ENCODE measurements at places on chromosomes 11 and 22.
A peak's percentile ranks its signal among the peaks of the same experiment; 100 is the strongest.

GRCh38 chr11:103897160-103897936 is 139.1 kb upstream of the DDI1 start:
- peak; percentile 23 for DNase-seq

DNA sequence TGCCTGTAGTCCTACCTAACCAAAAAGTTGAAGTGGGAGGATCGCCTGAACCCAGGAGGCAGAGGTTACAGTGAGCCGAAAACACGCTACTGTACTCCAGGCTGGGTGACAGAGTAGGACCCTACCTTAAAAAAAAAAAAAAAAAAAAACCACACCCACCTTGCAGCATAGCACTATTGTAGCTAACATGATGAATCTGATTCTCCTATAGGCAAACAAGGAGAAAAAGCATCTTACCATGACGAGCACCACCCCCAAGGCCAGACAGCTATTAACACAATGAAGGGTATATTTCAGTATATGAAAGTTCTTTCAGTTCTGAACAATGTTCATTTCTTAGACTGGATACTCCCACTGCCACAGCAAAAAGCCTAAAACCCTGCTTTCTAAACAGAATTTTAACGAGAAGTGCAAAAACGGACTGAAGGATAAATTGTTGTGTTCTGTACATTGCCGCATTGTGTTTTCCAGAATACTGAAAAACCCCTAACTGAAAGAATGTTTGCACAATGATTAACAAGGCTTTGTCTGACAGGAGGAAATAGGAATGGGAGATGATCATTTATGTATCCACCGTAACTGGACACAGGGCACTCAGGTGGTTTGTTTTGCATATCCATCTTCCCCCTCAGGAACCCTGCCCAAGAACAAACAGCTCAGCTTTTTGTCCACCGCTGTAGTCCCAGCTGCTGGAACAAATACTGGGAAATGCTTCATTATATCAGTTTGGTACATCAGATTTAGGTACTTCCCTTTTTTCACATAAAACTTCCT is 8.9 kb downstream of the PISD start:
- no peak for DNase-seq

DNA sequence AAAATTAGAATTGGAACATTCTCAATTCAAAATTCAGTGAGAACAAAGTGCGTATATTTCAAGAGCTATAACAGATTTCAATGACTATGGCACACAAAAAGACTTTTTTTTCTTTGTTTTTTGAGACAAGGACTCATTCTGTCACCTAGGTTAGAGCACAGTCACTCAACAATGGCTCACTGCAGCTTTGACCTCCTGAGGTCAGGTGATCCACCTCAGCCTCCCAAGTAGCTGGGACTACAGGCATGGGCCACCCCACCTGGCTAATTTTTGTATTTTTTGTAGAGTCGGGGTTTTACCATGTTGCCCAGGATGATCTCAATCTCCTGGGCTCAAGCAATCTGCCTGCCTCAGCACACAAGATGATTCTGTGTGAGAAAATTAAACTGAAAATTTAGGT is 51.5 kb downstream of the PIK3C2A start:
- DNase-seq, result no peak

- peak; percentile 36 for DNase-seq
Observed at GRCh38 chr22:26367402-26368245, 61.4 kb upstream of the ASPHD2 start.

DNA sequence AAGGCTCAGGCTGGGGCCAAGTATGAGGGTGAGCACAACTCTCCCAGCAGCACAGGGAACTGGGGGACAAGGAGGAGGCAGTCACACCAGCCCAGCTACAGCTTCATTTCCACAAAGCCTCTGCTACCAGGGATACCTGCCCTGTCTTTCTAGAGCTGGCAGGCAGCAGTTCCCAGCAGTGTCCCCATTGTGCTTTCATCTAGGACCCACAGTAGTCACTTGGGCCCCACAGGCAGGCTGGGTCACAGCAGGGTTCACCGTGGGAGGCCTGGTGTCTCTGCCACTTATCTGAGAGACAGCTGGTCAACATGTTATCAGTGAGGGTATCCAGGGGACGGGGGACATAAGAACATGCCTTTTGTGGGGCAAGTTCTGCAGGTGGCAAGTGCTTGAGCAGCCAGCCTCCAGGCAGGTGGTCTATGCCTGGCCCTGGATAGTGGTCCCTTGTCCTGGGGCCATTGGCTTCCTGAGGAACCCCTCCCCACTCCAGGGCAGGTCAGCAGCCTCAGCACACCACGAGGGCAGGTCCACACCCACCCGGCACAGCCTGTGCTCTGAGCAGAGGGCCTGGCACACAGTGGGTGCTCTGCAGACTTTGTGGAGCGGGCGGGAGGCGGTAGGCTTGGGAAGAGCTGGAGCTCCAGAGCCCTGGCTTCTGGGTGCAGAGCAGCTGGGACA is 29.9 kb downstream of the GNAZ start:
- DNase-seq, result no peak

DNA sequence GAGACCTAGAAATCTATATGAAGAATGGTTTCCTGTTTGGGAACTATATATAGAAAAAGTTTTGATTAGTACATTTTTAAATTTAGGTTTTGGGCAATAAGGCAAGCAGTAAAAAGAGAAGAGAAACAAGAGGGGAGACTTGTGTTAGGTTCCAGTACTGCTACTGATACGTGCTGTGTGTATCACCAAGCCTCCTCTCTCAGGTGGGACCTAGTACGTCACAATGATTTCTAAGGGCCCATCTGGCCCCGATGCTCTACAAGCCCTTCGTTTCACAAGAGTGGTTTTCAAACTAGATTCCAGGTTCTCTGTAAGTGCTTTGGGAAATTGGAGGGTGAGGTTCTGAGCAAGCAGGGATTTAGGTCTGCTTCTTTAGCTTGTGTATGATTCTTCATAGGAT is 39.2 kb downstream of the USP35 start:
- no peak for DNase-seq

DNA sequence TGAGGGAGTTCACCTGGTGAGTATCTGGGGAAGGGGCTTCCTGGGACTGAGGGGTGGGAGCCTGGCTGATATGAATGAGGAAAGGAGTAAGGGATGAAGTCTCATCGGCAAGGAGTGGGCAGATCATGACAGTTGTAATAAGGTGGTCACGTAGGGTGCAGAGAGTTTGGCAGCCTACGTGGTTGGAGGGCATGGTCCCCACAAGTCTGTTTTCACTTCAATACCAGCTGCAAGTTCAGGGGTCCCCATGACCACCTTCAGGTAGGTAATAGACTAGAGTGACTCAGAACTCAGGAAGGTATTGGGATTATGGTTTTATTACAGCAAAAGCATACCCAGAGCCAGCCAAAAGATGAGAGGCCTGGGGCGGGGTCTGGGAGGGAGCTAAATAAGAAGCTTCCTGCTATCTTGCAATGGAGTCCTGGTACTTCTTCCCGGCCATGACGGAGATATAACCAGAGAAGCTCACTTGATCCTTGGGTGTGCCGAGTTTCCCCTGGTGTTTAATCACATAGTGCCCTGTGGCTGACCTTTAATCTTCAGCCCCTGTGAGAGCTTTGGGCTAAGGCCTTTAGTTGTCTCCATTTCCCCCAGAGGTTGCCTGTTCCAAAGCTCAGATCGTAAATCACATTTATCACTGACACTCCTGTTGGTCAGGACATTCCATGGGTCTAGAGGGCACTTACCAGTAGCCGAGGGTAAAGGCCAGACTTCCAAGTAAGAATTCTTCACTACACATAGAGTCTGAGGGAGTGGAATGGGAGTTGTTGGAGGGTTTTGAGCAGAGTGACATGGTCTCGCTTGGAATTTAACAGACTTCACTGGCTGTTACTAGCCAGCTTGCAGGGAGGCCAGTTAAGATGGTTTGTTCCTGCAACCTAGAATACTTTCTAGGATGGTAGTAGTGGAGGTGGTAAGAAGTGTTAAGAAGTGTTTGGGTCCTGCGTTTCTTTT is 9.1 kb downstream of the SLC3A2 start:
- no peak for DNase-seq

DNA sequence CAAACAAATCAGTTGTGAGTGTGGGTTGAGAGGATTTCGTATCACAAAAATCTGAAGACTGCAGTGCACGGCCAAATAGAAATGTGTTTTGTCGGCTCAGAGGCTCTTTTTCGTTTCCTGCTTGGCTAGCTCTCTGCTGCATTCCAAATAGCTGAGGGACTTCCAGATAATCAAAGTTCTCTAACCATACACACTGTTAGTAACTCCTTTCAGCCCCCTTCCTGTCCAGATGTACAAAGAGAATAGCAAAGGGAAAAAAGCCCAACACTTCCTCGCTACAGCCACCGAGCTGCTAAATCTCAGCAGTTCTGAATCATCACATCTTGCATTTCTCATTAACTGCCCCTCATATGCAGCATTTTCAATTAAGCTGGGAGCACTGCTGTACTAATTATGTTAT is 203.1 kb downstream of the TENM4 start:
- DNase-seq, result peak; percentile 94

Data from iris pigment epithelial cell (primary cell).